ENCODE measurements at places on chromosomes 7 and 10.

DNA sequence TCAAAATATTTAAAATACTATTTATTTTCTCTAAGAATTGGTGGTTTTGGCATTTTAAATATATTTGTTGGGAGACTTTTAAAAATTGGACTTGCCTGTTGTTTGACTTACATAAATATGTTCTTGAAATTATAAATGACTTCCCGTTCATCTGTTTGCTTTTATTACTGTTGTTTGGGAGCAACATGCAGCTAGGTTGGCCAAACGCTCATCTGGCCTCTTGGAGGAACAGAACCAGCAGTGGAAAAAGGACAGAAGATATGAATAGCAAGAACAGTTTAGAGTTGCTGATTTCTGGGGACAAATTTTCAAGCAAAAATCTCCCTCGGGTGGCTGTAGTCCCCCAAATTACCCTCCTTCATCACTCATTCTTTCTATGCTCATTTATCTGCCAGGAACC is 41.6 kb downstream of the PLXDC2 start:
- DNase-seq: no peak

- DNase-seq: peak; percentile 24
These were observed 235.4 kb downstream of the KIAA1217 start for GRCh38 chr10:24444337-24444736.

DNA sequence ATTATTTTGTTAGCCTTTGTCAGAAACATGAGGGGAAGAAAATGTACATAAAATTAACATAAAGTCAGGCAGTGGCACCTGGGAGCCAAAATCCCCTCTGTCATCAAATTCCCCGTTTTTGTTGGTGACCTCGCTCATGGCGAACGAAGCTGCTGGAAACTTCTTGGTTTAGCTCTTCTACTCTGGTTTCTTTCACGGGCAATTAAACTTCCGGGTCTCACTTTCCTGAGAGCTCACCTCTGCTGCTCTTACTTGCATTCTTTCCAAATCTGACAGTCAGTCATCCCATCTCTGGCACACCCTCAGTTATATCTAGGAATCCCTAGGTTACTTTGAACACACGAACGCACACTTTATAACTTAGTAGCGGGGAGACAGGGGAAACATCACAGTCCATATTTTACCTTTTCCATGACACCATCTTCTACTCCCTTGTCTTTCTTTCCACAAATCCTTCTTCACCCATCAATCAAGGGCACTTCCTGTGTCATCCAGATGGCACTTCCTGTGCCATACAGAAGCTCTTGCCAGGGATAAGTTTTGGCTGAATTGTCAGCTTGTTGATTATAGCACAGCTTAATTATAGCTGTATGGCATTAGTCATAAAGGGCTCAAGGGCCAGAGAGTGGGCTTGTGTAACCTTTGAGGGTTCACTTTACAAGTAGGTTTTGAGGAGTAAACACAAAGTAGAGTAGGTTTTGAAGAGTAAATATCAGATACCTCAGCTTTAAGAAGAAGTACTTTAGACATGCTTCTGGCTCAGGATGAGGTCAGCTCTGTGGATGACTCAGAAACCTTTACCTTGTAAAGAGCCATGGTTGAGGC is 105.1 kb downstream of the GATA3 start:
- DNase-seq: no peak

DNA sequence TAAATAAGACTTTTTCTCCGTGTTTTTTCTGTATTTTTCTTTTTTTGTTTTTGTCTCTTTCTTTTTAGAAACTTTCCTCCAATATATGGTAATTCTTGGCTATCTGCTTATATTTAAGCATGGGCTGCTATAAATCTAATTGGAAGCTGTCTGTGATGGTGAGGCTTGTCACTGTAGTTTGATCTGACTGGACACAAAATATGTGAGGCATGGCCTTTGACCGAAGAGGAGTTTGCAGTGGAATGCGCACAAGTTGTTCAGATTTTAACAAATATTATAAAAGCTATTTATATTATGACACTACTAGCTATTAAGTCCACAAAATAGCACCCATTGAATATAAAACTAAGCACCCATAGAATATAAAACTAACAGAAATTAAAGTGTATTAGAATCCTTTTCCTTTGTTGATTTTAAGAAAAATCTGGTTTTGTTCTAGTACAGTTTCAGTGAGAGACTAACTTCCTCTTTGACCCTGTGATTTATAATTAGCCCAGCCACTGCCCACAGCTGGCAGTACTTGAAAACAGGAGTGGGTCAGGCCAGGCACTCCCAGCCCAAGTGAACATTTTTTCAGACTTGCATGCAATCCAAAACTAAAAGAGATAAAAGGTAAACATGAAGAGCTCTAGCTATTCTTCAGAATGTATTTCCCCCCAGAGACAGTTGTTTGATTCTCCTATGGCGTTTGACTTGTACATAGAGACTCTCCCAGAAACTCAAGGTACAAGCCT is 69.9 kb upstream of the FGL2 start:
- no peak for DNase-seq

GRCh38 chr10:125629758-125630376 is 53.1 kb downstream of the TEX36 start:
- no peak for DNase-seq

DNA sequence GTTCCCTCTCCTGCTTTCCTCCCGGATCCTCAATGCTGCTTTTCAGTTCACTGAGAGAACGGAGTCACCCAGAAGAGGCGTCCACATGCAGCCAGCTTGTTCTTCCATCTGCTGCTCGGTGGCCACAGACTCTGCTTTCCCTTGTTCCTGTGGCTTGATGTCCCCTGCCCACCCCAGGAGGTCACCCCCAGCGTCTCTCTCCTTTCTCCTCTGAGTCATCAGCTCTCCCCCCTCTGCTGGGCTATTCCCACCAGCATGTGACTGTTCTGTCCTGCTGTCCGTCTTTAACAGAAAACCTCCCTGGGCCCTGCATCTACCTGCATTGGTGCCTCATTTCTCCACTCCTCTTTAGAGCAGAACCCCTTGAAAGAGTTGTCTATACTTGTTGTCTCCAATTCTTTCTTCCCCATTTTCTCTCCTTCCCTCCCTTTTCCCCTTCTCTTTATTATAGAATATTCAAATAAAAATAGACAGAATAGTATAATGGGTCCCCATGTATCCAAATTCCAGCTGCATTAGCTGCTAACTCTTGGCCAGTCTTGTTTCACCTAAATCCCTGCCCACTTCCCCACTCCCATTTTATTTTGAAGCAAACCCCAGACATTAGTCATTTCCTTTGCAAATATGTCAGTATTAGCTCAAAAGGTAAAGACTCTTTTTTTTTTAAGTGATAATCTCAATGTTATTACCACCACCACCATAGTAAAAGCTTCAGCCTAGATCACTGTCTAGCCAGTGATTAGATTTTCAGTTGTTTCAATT is 4.1 kb downstream of the ZNF282 start:
- no peak for DNase-seq

DNA sequence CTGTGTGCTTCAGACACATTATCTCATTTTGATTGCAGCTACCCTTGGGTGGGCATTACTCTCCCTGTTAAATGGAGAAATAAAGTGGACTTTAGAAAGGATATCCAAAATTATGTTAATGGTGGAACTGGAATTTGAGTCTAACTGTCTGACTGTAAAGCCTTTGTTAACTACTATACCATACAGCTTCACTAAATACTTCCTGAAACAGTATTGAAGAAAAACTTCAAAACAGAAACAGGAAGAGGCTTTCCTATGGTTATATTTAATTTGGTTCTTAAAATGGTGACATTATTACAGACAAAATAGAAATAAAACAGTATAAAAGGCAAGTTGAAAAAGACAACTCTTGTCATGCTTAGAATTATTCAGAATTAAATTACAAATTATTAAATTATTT is 25.0 kb downstream of the SPAG6 start:
- DNase-seq: no peak

- no peak for DNase-seq
These were observed 313.1 kb downstream of the SKIDA1 start for GRCh38 chr10:21212348-21212747.

DNA sequence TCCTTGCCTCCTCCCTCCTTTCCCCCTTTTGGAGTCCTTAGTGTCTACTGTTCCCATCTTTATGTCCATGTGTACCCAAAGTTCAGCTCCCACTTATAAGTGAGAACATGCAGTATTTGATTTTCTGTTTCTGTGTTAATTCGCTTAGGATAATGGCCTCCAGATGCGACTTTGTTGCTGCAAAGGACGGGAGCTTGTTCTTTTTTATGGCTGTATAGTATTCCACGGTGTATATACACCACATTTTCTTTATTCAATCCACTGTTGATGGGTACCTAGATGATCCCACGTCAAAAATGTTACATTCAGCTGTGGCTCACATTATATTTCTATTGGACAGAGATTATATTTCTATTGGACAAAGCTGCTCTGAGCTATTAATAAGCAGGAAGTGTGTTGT is 24.4 kb upstream of the SEPHS1 start:
- DNase-seq: no peak

GRCh38 chr10:121774404-121774803 is 153.4 kb downstream of the ATE1 start:
- no peak for DNase-seq

DNA sequence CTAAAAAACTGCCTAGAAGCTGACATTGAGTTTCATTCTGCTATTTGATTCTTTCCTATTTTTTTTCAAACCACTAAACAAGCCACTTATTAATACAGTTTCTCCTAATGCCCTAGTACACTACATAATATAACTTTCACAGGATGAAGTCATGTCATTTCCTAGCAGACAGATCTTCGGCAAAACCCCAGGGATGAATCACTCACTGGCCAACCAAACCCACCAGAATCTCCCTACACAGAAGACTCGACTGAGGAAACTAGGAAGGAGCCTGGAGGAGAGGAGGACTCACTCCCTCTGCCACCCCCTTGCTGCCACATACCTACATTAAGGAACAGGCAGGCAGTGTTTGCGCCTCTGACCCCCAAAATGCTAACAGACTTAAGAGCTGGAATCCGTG is 33.4 kb downstream of the XPNPEP1 start:
- no peak for DNase-seq

DNA sequence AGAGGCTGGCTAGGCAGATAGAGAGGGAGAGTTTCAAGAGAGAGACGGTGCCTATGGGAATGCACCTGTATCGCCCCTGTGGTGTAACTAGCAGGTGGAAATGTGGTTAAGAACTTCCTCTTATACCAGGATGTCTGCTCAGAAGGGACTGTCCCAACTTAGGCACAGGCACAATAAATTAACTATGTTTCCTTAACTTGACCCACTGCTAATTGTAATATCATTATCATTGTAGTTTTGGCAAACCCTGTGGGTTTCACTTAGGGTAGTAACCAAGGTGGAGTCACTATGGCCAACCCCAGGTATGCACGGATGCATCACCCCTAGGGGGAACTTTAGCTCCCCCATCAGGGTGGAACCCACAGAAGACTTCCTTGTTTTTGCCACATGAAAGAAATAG is 455.7 kb downstream of the DGKB start:
- no peak for DNase-seq

DNA sequence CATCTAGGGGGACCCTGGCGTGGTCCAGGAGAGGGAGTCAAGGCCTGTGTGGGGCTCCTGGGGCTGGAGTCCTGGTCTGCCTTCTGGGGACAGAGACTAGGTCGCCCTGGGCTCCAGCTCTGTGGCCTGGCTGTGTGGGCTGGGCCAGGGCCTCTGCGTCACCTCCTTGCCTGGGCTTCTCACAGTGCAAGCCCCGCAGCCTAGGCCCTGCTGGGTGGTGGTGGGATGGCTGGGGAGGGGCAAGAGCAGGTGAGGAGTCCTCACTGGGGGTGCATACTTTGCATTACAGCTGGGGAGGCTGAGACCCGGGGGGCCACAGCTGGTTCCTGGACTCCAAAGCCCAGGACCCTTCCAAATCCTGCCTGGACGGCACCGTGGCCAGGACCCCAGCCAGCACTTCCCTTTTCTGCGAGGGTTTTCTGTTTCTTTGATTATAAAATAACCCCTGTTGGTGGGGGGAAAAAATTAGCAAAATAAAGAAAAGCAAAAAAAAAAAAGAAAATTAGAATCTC is 23.5 kb downstream of the PWWP2B start:
- no peak for DNase-seq

DNA sequence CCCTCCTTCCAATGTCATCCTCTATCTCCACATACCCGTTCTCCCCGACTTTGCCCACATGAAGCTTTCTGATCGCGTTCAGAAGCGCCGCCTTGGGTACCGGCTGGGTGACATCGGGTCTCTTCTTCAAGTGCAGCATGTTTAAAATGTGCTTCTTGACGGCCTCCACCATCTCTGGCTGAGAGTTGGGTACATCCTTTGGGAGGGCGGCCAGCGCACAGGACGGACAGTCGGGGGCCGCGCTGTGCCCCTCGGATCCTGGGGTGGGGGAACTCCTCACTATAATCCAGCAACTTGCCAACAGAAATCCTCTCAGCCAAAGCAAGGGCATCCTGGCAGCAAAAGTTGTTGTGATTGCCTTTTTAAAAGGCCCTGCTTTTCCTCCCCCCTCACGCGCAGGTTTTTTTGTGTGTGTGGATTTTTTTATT is 2.8 kb downstream of the INHBA start:
- no peak for DNase-seq

DNA sequence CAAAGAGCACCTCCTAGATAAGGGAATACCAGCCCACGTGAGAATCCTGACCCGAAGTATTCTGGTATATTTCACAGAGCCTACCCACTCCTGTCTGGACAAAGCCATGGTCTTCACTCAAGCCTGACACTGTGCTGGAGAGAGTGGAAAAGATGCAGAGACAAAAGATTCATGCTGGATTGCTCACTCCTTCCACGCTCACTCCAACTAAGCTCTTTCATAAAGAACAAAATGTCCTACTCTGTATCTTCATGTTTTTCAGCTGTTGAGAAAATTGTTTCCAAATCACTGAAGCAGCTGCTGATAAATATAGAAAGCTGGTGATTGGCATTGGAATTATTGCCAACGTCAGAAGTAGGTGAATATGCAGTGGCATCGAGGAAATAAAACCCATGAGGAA is 106.0 kb downstream of the ABLIM1 start:
- no peak for DNase-seq

- no peak for DNase-seq
These were observed 6.3 kb downstream of the TMEM176A start for GRCh38 chr7:150806863-150807262.

DNA sequence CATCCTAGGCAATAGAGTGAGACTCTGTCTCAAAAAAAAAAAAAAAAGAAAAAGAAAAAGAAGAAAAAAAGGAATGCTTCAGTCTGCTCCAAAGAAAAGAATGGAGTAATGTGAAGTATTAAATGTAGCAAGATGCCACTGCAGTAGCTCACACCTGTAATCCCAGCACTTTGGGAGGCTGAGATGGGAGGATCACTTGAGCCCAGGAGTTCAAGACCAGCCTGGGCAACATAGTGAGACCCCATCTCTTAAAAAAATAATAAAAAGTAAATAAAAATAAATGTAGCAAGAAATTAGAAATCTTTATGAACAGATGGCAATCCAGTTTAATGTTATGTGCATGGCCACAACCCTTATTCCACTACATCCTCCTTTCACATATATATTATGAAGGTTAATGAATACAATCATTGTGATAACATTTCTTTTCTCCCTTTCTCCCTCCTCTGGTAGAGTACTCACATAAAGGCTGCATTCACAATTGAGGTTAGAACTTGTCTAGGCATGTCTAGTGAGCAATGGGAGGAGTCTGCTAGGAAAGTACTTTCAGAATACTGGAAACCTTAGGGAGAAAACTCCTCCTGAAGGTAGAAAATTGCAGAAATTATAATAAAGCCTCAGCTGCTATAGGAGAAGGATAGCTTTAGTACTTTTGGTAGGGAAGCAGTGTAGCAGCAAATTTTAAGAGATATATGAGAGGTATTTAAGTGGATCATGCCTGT is 20.4 kb downstream of the KLLN start:
- no peak for DNase-seq

Data from NK-92 treated with Interleukin-12 subunit alpha and Interleukin-12 subunit beta, amount 100 ng/mL, for 24 hours (cell line).